Fibroblast of skin of scalp (primary cell): ENCODE measurements at places on chromosomes 1 and 21.

GRCh38 chr21:41611966-41612606 is 104.1 kb upstream of the TMPRSS2 start:
- no peak for DNase-seq

GRCh38 chr1:212155219-212155618 is 119.7 kb downstream of the DTL start:
- no peak for DNase-seq

- peak; percentile 33 for DNase-seq
Measured at GRCh38 chr1:206556750-206557635, 49.7 kb downstream of the RASSF5 start.

- no peak for DNase-seq
Measured at GRCh38 chr1:236494586-236495466, 29.0 kb upstream of the LGALS8 start.

GRCh38 chr1:15207031-15207828 is 39.8 kb upstream of the FHAD1 start:
- DNase-seq, result no peak

DNA sequence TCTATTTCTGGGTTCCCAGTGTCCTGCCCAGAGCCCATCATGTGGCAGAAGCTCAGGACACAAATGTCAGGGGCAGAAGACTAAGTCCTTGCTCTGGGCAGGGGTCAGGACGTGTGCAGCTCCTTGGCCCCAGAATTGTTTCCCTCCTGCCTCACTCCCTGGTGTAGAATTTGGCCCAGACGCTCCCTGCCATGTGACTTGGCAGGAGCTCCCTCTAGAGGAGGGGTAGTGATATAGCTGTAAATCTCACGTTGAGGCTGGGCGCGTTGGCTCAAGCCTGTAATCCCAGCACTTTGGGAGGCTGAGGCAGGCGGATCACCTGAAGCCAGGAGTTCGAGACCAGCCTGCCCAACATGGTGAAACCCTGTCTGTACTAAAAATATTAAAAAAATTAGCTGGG is 91.2 kb downstream of the UBIAD1 start:
- no peak for DNase-seq

DNA sequence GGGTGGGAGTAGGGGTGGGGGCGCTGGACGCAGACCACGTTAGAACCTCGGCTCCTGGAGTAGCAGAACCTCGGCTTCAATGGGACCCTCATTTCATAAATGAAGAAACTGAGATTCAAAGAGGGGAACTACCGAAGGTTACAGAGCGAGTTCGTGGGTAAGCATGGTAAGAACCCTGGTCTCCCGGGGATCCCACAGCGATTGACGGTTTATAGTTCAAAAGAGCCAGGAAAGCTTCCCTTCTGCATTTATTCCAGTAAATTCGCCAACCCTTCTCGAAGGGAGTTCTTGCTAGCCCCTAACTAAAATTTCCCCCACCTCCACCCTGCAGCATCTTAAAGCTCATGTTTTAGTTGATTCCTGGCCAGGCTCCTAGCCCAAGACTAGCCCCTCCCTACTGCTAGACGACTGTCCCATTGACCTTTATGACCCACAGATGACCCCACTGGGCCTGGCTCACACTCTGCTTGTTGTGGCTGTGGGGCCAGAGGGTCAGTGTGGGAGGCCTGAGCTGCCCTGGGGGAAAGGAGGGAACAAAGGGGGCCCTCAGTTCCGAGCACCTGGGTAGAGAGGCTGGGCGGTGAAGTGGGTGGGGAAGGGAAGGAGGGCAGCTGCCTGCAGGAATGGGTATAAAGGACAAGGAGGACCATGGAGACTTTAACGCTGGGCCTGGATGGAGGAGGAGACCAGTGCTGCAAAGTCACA is 558 bp upstream of the KIF21B start:
- DNase-seq, result no peak

DNA sequence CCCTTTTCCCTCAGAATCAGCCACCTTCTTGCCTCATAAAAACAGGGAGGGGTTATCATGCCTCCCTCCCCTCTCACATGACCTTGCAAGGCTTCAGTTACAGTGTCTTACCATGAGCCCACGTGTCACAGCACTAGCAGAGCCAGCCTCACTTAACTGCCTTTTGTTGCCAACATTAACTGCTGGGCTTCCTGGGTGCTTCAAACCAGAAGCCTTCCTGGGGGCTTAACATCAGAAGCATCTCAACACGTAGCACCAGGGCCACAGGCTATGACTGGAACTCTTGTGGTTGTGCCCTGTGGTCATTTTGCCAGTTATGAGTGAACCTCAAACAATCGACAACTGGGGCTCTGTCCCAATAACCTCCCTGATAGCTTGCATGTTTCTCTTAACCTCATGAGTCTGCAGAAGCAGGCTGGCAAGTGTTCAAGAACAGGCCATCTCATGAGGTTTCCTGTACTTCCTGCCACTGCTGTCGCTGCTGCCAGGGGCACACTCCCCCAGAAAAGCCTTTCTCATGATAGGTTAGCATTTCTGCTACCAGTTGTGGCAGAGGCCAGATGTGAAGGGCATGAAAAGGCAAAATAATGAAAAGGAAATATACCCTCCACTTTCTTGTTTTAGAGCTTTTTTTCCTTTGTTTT is 132.2 kb downstream of the GLUL start:
- DNase-seq, result peak; percentile 49

GRCh38 chr1:36602184-36602583 is 119.5 kb upstream of the CSF3R start:
- no peak for DNase-seq

DNA sequence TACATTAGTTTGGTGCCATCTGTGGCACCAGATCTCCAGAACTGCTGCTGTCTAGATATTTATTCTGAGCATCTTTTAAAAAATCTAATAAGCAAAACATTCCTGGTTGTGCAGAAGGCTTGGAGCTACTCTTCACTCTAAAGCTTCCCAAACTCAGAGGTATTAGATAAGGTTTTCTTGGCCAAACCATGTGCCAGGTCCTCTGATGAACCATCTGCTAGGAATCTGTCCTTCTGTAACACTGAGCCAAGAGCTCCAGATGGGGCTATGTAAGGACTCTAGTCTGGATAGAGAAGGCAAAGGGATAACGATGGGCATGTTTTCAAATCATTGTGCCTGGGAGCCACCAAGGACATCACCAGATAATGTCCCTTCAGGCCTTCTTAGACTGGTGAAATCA is 410.6 kb downstream of the NTNG1 start:
- DNase-seq, result no peak

- DNase-seq, result no peak
Measured at GRCh38 chr1:115671176-115671934, 29.6 kb downstream of the VANGL1 start.

DNA sequence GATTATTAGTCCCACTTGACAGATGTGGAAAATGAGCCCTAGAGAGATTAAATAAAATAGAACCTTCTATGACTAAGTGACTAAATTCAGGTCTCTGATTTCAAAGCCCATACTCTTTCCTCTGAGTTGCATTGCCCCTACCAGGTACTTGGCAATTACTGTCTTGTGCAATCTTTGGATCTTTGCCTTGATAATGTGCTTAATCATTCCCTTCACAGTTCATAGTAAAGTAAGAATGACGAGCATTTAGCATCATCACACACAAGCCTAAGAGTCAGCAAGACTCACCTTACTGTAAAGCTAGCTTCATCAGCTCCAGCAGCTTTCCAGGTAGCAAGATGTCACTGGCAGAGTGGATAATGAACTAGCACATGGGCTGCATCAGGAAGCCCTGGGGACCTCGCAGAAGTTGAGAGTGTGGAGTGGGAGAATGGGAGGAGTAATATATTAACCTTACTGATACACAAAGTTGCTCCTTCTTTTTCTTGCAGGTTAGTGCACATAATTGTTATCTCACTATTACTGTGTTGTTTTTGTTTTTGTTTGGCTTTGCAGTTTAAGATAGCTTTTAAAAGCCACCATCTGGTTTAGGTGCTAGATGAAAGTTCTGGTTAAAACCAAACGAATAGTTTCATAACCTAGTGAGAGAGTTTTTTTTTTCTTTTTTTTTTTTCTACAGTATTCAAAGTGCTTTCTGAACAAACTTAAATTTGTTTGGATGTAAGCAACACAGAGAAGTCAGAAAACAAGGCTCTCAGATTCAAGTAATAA is 71.8 kb downstream of the PBX1 start:
- no peak for DNase-seq

DNA sequence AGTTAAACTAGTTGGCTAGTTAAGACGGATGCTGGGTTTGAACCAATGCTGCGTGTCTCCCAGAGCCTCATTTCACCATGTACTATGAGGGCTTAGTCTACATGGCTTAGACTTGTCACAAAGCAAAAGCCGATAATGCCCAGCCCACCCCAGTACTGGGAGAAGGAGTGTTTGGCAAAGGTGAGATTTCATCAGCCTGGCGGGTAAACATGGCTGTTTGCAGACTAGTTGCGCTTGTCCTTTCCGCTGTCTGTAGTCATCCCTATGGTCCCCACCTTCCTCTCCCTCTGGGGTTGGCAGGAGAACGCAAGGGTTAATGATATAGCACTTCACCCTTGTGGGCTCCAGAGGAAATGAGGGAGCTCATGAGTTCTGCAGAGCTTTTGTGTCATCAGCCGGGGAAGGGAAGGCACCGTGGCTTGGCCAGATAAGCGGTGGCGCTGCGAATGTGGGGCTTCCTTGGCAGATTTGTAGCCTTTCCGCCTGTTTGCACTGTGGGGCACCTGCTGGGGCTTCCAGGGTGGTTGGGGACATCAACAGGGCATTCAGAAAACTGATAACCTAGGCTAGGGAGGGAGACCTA is 29.2 kb downstream of the SOX13 start:
- no peak for DNase-seq

- no peak for DNase-seq
Measured at GRCh38 chr1:232942413-232943294, 7.8 kb upstream of the NTPCR start.

DNA sequence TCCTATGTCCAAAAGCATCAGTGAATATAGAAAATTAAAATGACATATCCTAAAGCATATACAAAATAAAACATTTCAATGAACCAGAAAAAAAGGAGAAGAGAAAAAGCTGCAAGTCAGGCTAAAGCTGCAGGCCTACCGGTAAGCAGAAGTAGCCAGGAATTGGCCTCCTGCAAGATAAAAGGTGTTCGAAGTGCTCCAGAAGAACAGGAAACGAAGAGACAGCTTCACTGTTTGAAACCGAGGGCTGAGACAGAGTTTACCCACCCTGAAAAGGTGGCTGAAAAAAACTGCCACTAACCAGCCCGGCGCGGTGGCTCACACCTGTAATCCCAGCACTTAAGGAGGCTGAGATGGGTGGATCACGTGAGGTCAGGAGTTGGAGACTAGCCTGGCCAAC is 37.4 kb downstream of the NSL1 start:
- DNase-seq, result no peak

- no peak for DNase-seq
Measured at GRCh38 chr1:50949286-50949982, 10.6 kb downstream of the FAF1 start.

DNA sequence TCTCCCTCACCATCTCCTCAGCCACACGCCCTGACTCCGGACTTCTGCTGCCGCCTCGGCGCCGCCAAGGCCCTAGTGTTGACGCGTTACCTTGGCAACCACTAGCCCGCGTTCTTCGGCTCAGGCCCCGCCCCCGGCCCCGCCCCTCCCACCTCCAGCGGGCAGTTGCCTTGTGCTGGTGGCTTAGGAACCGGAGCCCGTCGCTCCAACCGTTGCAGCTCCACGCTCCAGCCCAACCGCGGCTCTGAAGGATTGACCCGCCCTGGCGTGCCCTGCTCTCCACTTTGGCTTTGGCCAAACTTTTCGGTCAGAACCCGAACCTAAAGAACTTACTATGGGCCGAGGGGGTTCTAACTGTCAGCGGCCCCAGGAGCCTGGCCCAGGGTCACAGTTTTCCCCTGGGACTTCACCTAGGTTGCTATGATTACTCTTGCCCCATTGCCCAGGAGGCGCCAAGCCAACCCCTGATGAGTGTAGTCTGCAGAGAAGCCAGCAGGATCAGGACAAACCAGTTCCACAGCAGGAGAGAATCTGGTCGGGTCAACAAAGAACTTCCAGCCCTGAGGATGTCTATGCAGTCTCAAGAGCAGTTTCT is at the start of gene CFAP45:
Gene CFAP45, minus strand, starts transcription at position 80 of the 595 bp plus-strand sequence. Its CDS starts 67 bp downstream, at position 13.
- DNase-seq, result peak; percentile 63

DNA sequence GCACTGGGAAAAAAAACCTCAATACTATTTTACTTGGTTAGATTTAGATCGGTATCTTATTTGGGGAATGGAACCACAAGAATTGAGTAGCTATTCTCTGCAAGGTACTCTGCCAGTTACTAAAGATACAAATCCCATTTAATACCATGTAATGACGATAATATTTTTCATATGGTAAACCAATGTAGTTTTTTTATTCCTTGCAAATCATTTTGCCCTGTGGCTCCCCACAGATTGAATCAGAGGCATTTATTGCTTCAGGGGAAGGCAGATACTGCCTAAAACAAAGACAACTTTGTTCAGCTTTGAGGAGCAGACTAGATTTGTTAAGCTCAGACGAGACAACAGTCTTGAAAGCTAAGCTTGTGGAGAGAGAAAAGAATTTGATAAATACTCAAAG is 226.7 kb upstream of the RUNX1 start:
- no peak for DNase-seq

GRCh38 chr1:15272009-15272781 is 25.2 kb downstream of the FHAD1 start:
- DNase-seq, result peak; percentile 75

GRCh38 chr1:35691080-35691479 is 27.6 kb downstream of the C1orf216 start:
- DNase-seq, result no peak

DNA sequence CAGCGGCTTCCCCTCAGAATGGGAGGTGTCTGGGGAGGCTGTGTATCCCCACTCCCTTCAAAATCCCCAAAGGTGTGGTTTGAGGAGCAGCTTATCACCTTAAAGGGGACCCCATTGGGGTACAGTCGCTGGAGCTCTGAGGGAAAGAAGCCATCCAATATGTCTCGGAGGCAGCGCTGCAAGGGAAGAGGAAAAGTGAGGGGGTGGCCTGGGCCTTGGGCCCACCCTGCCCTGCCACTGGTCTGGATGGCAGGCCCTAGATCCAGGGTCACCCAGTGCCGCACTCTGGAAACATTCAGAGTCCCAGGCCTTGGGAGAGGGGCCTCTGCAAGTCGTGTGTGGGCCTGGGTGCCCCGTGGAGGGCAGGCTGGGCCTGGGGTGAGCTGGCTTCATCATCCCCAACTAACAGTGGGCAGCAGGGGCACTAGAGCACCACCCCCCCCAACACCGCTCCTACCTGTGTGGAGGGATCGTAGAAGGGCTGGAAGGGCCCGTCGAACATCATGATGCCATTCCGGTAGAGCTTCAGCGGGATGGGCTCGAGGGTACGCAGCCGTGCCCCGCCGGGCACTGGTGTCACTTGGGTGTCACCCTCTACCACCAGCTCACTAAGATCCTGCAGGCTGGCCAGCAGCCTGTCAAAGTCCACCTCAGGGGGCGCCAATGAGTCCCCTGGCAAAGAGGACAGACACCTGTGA is 5.6 kb downstream of the SH3BGRL3 start:
- no peak for DNase-seq

- no peak for DNase-seq
Measured at GRCh38 chr1:156444407-156445001, 56.1 kb downstream of the MEF2D start.

GRCh38 chr21:34846601-34847112 is 177.9 kb downstream of the CLIC6 start:
- peak; percentile 60 for DNase-seq
